ENCODE measurements at places on chromosomes 7 and 10.

GRCh38 chr10:59244871-59245270 is 68.4 kb downstream of the PHYHIPL start:
- no peak for DNase-seq

DNA sequence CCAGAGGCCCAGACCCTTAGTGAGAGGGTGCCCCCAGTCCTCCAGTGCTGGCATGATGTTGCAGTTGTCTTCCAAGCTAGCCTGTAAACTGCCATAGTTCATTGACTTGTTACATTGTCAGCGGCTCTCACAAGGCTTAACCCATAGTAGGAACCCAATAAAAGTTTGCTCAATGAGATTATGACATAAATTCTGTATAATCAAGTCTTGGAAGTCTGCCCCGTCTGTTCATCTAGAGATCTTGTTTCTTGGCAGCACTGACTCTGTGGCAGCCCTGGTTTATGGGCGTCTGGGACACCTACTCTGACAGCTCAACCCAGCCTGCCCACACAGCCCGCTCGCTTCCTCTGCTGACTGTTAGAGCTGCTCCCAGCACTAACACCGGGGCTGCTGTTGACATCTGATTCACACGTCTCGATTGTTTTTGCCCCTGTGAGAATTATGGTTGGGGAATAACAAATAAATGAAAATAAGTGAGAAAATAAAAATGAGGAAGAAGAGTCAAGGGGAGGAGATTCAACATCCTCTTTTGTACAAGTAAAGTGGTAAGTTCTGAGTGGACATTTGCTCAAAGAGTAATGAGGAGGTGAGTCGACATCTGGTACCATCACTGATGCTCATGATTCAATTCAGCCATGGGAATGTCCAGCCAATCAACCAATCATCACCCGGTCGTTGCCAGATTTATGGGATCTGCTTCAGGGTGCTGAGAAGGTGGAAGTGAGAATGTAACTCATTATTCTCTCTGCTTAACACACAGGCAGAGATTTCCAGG is 160.8 kb downstream of the SPAG6 start:
- DNase-seq, result no peak

DNA sequence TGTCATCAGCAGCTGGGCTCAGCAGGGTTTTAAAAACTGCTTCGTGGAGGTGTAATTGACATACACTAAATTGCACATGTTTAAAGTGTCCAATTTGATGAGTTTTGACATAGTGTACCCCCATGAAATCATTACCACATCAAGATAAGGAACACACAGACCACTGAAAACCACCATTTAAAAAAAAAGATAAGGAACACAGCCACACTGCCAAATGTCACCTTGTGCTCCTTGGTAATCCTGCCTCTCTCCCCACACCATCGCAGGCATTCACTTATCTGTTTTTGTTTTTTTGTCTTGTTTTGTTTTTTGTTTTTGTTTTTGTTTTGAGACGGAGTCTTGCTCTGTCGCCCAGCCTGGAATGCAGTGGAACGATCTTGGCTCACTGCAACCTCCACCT is 75.0 kb downstream of the NEURL1 start:
- DNase-seq, result no peak

DNA sequence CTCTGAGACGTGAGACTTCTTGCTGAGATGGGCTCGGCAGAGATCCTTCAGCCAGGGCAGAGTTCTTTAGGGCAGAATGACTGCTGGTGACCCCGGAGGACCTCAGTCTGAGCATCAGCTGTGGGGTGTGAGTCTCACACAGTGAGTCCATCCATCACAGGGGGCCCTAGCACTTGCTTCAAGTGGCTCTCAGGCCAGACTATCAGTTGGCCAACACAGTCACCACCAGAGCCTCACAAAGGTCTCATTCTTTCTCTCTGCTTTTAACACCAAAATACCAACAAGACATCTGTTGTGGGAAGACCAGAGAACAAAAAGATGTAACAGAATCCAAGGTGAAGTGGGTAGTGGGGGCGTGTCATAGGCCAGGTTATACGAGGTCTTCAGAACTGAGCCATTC is 345.6 kb upstream of the NRP1 start:
- no peak for DNase-seq

DNA sequence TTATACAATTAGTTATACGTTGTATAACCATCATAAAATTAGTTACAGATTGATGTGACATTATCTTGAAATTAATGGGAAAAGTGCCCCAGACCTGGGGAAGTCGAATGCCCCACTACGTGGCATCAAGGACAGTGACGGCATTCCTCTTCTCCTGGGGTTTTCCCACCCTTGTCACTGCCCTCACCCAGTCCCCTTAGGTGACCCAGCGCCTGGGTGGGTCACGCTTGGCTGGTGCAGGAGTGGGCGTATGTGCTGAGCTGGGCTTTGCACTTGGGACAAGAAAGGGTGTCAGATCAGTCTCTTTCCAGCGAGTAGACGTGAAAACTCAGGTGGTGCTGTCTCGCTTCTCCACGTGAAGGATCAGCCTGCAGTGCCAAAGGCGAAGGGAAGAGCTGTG is 7.6 kb downstream of the FOXK1 start:
- DNase-seq, result no peak

DNA sequence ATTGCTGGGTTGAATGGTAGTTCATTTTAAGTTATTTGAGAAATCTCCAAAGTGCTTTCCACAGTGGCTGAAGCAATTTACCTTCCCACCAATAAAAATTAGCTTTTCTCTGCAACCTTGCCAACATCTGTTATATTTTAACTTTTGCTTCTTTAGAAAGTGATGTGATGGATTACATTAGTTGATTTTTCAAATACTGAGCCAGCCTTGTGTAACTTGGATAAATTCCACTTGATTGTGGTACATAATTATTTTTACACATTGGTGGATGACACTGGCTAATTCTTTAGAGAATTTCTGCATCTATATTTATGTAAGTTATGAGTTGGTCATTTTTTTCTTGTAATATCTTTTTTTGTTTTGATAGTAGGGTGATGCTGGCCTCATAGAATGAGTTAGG is 634.1 kb downstream of the GALNT17 start:
- DNase-seq, result no peak

- no peak for DNase-seq
Measured at GRCh38 chr7:40717242-40717641, 582.4 kb downstream of the SUGCT start.

- no peak for DNase-seq
Measured at GRCh38 chr7:139203992-139204391, 27.0 kb upstream of the UBN2 start.

GRCh38 chr10:107899075-107899474 is 734.6 kb upstream of the SORCS1 start:
- no peak for DNase-seq

DNA sequence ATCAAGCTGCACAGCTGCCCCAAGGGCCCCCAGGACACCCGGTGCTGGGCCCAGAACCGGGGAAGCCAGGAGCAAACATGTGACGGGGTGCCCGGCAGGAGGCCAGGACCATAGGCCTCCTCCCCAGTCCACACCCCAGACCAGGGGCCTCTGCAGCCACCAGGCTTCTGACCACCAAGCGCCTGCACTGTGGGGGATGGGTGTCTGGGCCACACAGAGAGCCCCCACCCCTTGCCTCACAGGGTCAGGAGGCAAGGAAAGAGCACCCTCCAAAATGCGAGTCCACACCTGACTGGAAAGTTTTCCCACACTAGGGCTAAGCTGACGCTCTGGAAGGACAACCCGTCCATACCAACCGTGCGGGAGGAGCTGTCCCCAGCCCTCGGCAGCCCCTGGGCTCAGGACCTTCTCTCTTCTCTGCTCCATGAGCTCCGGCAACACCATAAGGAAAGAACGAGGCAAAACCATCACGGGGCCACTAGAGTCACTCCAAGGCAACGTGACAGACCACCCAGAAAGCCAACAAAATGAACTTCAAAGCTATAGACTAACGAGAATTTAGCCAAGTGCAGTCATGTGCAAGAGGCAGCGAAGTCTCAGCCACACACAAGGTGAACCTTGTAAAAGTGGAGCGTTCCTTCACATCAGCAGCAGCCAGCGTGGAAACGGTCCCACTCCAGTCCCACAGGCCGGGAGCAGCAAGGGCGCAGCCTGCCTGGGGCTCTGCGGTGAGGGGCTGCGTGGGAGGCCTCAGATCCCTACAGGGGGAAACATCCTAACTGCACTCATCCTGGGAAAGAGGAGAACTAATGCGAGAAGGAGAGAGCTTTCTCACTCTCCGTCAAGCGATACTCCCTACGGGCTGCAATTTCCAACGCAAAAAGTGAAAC is 5.1 kb downstream of the STK32C start:
- DNase-seq, result no peak

DNA sequence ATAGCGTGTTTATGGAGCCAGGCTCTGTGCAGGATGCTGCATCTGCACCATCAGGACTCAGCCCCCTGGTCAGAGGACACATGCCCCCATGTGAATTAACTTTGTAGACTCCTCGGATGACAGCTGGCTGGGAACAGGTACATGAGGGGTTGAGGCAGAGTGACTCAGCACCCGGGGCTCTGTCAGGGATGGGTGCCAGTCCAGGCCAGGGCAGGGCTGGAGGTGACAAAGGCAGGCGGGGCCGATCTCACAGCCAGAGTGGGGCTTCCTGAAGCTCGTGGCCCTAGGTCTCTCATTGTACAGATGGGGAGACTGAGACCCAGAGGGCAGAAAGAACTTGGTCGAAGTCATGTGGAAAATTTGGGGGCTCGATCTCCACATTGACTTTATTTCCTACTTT is 35.3 kb upstream of the PCBD1 start:
- DNase-seq, result no peak

DNA sequence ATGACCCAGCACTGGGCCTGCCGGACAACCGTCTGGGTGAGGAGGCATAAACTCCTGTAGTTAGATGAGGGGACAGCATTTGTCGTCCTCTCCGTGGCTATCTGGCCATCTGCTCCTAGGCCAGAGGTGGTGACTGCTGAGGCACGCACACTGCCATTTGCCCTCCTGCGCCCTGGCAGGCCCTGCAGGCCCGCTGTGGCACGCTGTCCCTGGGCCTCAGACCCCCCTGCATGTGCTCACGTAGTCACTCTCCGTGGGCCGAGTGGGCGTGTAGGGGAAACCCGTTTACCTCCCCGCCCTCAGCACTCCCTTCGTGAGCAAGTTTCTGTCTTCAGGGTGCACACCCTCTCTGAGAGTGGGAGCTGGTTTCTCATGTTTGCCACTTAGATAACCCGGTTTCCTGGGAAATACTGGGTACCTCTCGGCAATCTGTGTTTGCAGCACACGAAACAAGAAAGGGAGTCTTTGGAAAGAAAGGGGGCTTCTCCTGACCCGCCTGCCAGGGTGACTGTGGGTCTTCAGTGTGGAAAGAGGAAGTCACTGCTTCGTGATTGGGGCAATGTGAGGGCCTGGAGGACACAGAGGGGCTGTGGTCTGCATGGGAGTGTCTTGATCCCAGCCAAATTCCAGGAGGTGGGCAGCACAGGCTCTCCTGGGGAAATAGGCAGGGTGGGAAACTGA is 10.8 kb downstream of the ADAMTS14 start:
- no peak for DNase-seq

GRCh38 chr10:76675951-76676587 is 961.5 kb downstream of the KCNMA1 start:
- no peak for DNase-seq

- no peak for DNase-seq
Measured at GRCh38 chr10:75525646-75526045, 94.2 kb downstream of the LRMDA start.

DNA sequence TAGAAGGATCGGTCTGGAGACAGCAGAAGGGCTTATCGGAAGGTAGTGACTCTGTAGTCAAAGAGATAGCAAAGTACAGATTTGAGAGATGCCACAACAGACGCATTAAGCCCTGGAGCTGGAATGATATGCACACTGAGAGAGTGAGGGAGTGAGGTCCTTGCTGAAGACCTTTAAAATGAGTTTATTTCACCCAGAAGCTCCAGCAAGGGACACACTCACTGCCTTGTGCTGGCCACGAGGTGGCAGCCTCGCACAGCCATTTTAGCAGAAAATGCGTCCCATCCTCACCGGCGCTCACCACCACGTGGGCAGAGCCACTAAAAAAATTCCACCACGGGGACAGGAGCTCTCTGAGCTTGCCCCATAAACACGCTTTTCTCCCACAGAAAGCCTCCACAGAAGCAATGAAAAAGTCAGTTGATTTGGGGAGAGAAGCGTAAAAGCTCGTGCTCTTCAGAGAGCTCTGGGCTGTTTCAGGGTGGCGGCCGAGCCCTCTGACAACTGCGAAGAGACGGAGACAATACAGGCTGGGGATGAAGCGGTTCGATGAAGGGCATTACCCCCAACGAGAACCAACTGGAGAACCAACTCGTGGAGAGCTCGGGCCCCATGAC is 163.0 kb upstream of the KLF14 start:
- no peak for DNase-seq

GRCh38 chr7:86094166-86094669 is 549.5 kb upstream of the GRM3 start:
- DNase-seq, result no peak

DNA sequence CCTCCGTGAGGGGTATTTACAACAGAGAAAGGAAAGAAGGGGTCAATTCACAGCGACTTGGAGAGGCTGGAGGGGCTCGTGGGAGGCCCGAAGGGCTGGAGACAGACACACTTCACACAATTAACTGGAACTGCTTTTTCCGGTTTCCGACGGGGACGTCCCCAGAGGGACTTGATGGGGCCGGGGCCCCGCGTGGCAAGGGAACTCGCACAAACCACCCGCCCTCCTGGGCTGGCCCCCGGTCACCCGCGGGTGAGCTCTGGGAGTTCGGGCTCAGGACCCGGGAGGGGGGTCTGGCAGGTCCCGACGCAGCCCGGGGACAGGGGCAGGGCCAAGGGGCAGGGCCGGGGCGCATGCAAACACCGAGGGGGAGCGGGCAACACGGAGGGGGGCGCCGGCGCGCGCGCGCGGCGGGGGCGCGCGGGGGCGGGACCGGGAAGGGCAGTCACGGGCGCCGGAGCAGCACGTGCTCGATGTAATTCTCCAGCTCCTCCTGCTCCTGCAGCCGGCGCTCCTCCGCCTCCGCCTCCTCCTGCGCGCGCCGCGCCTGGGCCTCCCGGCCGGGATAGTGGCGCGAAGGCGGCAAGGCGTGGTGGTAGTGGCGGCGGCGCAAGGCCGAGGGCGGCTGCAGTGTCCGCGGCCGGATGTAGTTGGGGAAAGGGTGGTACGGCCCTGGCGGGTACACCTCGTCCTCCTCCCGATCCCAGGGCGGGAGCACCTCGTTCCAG is 2.7 kb downstream of the VGF start:
- no peak for DNase-seq

DNA sequence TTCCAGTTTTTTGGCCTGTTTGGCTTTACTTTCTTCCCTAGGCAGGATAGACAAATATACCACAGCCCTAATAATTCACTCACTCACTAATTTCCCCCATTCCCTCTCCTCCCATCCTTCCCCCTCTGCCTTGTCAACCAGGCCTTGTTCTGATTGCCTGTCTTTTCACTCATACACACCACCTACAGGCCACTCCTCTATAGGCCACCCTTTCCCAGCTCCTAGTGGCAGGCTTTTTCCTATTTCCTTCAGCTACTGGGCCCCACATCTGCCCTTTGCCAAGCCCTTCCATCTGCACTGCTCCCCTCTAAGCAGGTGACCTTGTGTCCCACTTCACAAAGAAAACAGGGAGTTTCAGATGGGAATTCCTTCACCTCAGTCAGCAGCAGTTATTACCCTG is 59.8 kb upstream of the MSRB2 start:
- DNase-seq, result no peak

Data from NCI-H187 treated with DMSO at 0.1 percent for 48 hours (cell line).